ENCODE measurements at places on chromosomes 3 and 15.

GRCh38 chr3:184524981-184525336, 36.6 kb upstream of the EPHB3 start:
- DNase-seq, result no peak

GRCh38 chr3:196431181-196432136, 768 bp downstream of the UBXN7 start:
- DNase-seq, result peak; percentile 38

DNA sequence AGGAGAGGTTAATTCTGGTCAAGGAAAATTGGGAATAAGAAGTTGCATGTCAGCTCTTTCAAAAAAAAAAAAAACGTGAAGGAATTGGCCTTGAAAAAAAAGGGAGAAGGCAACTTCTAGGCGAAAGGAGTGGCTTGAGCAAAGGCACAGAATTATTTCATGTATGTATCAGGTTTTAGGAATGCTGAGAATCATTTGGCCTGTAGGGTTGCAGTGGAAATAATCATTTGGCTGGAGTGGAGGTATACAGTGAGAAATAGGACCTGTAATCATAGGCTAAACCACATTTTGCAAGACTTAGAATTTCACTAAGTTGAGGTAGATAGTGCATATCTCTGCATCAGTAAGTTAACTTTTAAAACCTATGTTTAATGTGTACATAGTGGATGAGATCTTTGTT, 54.9 kb downstream of the EPHA6 start:
- DNase-seq, result no peak

DNA sequence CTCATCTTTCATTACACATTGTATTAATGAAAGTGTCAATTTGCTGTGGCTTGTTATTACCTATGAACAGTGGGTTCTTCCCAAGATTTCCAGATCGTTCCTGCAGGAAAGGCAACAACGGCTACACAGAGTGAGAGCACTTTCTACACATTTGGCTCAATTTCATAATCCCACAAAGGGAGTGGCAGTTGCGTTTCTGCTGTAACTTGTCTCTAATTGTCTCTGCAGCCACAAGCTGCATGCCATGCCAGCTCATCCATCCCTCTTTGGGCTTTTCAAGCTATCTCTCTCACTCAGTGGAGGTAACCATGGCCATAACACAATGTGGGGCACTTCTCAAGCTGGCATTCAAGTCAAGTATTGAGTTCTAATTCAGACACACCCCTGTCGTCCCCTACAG, 27.7 kb upstream of the CPNE4 start:
- no peak for DNase-seq

DNA sequence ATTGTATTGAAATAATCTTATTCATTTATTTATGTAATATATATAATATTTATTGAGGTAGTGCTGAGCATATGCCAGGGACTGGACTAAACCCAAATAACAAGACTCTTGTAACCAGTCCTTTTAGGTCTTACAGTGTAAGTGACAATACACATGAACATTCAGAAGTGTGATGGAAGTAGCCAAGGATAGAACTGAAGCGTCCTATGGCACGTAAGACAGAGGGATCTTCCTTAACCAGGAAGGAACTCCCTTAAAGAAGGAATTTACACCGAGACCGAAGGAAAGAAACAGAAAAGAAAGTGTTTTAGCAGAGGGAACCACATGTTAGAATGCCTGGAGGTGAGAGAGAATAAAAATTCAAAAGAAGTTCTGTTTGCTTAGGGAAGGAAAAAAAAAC, 23.6 kb upstream of the CLDN1 start:
- no peak for DNase-seq

DNA sequence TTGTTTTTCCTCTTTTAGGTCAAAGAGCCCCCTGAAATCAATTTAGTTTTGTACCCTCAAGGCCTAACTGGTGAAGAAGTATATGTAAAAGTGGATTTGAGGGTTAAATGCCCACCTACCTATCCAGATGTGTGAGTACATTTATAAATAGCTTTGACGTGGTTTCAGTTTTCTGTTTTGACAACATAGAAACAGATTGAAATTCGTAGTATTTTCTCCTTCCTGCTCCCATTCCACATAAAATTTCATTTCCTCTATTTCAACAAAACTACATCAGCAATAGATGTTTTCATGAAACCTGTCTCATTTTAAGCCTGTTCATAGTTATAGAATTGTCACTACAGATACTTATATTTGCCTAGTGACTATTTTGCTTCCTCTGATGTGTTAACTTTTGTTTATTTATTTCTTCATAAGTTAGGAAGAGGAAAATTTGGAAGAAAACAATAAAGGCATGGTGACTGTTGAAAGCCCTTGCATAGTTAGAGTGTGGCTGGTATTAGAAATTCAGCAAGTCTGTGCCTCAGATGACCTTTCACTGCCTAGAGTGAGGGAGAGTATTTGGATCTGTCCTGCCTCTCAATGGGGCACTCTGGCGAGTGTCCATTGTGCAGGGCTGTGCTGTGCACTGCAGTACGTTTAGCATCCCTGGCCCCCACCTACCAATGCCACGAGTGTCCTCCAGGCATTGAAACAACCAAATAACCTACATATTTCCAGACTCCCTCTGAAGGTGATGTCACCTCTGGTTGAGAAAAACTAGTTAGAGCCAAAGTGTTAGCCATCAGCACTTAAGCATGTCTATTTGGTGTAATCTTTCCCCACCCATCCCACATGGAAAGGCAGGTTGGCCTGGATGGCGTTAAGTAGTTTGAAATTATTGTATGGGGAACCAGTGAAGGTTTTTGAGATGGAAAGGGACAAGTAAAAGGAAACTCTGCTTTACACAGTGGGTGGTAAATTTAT, 5.9 kb downstream of the EIF2AK4 start:
- DNase-seq, result no peak

DNA sequence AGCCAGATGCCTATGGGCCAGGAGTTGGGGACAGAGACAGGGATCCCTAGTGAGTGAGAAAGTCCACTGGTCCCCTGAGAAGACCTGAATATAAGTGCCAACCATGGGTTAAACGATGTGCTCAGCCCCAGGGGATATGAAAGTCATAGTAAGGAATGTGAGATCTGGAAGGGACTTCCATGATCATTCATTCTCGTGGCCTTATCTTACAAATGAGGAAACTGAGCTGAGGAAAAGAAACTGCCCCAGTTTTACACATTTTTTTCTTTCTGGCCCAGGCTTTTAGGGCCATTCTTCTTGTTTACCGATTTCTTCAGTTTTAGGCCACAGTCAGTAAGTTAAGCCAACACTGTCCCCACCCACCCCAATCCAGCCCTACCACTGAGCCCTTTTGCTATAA, 11.1 kb downstream of the CD80 start:
- no peak for DNase-seq

DNA sequence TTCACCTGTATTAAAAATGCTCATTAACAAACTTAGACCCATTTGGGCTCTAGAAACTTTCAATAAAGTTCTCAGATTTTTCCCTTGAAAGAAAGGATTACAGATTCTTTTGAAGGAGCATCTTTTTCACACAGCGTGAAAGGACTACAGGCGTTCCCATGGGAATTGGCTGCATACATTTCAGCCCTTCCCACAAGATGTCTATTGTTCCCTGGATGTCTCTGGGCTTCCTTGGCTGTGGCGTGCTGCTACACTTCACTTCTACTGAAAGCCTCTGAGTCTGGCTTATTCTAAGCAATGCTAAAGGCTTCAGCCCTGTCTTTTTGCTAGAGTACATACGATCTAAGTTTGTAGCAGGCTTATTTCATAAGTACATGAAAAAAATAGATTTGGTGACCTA, 1.4 kb downstream of the VEPH1 start:
- DNase-seq, result no peak

DNA sequence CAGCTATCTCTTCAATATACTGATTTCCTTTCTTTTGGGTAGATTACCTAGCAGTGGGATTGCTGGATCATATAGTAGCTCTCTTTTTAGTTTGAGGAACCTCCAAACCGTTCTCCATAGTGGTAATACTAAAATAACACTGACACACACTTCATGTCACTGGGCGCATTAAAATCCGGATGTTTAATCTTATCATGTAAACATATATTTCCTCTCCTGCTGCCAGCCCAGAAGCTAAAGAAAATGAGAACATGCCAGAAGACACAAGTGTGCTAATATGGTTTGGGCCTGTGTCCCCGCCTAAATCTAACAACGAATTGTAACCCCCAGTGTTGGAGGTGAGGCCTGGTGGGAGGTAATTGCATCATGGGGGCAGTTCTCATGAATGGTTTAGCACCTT, 23.6 kb upstream of the KCNMB2 start:
- DNase-seq, result no peak

- no peak for DNase-seq
These were observed 991 bp upstream of the HIGD1A start for GRCh38 chr3:42805141-42805821.

DNA sequence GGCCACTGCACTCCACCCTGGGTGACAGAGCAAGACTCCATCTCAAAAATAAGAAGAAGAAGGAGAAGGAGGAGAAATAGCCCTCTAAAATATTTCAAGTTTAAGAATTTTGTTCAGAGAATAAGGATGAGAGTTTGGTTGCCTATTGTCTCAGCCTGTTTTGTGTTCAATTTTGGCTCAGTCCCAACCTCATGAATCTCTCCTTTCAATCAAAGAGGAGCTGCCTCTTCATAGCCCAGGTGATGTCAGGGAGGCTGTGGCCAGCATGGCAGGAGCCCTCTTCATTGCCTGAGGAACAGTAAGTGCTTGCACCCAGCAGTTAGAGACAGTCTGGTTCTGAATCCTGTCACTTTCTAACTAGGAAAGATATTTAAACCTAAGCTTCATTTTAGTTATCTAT, 55.0 kb downstream of the BDH1 start:
- no peak for DNase-seq

- no peak for DNase-seq
These were observed 783.3 kb downstream of the ZPLD1 start for GRCh38 chr3:103218146-103218545.

DNA sequence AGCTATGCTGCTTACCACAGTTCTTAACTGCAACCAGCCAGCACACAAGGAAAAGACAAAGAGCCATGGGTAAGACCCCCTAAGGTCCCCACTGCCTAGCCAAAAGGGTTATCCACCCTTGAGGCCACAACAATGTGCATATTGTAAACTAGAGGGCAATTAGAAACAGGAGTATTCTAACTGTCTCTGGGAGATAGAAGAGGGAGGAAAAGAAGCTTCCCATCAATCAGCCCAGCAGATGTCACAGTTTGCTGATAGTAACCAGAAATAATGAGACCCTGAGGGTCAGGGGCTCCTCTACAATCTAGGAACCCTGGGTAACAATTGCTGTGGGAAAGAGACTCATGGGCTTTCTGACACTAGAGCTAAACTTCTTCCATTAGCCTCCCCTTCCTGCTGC, 20.6 kb upstream of the IFT57 start:
- DNase-seq, result no peak

DNA sequence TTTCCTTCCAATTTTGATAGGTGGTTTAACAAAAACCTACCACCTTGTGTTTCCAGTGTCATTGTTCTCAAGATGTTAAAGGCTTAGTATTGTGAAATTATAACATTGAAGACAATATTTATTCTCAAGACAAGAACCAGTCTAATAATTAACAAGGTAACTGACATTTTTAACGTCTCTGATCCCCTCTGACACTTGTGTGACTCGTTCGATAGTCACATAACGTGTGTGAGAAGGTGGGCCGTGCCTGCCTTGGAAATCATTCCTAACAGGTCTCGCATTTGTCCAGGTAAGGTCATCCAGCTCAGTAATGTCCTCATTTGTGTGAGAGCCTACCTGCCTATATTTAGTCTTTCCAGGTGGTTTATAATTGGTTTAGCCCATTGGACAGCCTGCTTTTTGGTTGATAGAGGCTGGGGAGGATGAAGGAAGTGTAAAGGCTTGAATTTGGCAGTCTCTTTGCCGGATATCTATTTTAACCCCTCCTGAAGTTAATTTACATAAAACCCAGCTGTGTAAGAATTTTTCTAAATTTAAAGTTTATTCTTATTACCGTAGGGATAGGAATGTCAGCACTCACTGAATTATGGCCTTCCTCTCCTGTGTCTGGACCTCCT, 94.4 kb downstream of the AKAP13 start:
- DNase-seq, result no peak

DNA sequence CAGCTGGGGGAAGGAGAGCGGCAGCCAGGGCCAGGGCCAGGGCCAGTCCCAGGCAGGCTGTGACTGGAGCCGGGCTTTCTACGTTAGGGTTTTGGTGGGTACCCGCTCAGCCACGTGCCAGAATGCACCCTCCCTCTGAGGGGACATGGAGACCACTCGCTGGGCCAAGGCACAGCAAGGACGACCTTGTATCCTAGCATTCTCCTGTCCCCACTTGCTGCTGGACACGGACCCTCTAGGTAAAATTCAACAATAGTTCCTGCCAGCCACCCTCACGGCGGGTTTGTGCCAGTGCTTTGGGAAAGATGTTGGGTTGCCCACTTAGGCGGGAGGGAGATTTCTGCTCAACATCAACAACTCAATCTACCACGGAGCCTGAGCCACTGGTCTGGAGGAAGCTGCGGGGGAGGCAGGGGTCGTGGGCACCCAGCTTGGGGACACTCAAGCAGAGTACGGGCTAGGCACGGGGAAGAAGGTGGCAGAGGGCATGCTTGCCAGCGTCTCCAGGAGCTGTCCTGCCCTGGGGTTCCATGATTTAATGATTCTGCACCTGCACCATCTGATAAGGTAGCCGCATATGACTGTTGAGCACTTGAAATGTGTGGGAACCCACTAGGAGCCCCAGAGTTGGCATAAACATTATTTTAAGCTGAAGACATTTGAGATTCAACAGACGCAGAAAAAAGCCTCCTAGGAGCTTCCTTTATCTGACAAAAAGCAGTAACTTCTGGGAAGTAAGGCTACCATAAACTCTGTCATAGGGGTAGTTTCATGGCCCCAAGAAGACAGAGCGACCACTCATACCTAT, 22.5 kb upstream of the C15orf39 start:
- DNase-seq, result no peak

DNA sequence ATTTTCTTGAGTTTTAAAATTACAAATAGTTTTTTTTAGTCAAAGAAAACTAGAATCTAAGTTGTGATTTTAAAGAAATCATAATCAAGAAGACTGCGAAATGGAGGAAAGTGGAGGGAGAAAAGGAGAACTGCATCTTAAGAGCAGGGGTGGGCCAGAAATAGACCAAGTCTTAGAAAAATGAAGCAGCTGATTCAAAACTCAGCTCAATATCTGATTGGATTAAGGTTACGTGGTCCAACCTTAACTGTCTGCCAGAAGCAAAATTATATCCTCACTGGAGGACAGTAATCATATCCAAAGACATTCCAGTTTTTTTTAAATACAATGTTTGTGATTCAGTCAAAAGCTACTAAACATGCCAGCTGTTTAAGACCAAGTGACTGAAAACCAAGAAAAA, 41.4 kb downstream of the CHSY1 start:
- DNase-seq, result no peak

GRCh38 chr3:99413504-99413903, 224.9 kb upstream of the COL8A1 start:
- no peak for DNase-seq

DNA sequence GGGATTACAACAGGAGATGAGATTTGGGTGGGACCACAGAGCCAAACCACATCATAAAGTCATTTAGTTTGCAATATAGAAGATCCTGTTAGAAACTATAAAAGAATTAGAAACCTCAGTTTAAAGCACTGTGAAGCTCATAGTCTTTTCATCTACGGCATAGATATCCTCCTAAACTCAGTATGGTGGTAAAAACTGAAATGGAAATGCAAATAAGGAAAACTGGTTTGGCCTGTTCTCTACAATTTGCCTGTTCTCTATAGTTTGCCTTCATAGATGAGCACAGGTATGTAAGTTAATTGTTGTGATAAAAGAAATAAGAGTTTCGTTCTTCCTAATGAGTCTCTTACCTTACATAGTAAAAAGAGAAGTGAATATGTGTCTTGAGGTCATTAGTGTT, 331.6 kb upstream of the ARL6 start:
- DNase-seq, result no peak
